ENCODE measurements at places on chromosomes 5 and 9.

DNA sequence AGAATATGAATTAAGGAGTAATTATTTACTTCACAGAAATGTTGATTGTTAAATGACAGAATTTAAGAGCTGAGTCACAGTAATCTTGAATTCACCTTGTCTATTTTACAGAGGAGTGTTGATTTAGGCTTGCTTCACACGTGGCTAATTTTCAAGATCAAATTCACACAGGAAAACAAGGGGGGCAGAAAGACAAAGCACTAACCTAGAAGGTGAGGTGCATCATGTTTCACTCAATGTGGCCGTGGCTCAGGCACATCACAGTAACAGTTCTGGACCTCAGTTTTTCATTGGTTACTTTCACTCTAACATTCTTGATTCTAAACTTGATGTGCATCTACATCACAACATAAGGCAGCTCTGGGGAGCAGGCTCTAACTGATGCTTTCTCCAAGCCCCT, 69.6 kb upstream of the GNAQ start:
- no peak for DNase-seq

DNA sequence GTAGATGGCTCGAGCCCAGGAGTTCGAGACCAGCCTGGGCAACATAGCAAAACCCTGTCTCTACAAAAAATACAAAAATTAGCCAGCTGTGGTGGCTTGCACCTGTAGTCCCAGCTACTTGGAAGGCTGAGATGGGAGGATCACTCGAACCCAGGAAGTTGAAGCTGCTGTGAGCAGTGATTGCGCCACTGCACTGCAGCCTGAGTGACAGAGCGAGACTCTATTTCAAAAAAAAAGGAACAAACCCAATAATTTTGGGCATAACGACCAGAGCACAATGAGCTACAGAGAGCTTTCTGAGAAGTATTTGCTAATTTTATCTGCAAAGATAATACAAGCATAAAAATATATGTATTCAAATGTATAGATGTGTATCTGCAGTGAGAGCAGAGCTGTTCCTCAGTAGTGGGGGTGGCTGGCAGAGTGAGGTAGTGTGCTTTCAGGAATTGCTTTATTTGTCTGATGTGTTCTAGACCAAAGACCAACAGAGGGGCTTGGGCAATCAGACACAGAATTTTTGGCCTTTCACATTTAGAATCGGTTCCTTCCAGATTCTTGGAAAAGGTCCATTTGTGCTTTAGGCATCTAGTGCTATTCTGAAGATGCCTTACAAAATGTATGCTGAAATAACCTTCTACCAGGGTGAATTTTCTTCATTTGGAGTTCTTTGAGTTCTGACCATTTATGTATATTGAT, 5.2 kb downstream of the DOCK8 start:
- DNase-seq = no peak

DNA sequence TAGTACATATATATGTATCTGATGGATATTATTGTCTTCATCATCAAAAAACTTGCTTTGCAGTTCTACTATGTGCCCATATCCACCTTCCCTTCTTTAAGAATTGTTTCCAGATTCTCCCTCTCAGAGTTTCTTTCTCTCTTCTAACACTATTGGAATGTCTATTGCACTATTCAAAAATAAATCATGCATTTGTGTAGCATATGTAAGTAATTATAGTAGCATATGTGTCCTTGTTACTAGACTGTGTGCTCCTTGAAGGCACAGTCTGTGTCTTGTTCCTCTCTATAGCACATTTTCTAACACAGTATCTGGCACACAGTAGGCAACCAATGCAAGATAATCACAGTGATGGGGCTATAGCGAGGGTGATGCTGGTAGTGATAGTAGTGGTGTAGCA, 43.4 kb upstream of the TRIM32 start:
- peak; percentile 58 for DNase-seq

GRCh38 chr9:129509533-129509928, 111.4 kb downstream of the C9orf50 start:
- DNase-seq = no peak

GRCh38 chr5:102040326-102040725, 255.8 kb downstream of the SLCO4C1 start:
- no peak for DNase-seq

DNA sequence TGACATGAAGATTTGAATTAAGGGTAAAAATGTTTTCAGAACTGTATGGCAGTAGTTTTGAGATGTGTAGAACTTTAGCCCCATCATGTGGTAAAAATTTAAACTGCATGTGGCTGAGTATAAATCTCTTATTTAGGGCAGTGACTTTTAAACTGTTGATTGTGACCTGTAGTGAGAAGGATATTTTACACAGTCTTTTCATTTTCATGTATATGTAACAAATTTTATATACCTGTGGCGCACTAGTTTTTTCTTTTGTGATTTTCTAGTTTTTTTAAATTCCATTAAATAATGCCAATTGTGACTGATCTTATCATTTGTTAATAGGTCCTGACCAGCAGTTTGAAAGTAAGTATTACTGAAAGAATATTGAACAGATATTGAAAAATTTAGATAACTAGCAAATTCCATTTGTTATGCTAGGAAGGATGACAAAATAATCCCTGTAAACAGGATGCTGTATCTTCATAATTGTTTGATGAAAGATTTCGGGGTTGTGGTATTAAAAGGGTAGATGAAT, 47.2 kb downstream of the GPBP1 start:
- peak; percentile 14 for DNase-seq

DNA sequence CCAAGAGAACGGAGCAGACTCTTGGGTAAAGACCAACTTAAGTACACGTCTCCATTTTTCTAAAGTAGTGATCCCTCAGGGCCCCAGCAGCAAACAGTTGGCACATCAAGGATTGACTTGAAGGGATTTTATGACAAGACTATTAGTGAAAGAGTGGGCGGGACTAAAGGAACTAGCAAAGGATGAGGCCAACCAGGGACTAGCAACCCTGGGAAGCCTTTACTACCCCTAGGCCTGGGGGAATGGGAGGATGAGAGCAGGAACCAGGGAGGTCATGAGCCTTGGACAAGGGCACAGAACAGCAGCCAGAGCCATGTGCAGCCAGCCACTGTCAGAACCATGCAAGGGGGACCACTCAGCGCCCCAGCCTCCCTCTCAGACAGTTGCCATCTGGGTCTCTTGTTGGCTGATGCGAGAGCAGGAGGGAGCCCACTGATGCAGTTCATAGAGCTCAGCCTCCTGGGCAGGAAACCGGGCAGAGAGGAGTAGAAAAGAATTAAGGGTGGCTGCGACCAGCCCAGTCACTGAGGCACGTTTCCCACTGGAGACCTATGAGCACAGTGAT, 28.1 kb downstream of the TGFBI start:
- DNase-seq = no peak

DNA sequence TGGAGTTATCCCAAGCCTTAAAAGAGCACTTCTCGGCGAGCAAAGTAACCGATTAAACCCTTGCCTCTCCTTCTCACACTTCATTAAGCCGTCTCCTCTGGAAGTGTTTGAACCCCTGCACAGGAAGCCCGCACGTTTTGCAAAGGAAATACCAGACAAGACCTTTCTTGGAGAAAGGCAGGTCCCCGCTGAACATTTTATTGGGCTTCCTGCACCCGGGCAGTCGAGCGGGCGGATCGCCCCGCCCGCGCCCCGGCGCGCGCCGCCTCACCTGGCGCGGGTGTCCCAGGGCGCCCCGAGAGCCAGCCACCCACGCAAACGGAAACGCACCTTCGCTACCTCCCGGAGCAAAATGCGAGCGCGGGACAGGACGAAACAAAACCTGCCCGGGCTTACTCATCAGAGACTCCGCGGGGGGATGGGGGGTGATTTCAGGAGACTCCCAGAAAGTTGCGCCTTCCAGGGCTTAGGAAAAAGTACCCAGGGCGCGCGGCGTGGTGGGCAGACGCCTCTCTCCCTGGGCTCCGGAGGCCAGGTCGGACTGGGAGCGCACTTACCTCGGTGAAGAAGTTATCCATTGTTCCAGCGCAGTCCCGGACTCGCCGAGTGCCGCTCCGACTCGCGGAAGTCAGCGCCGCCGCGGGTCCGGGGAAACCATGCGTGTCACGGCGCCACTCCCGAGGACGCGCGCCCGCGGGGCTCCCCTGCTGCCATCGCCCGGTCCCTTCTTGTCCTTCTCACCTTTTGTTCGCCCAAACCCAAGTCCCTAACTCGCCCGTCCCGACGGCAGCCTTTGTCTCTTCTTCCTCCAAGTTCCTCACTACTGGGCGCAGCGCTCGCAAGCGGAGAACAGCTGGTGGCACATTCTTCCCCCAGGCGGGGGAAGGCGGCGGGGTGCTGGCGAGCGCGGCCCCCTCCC, 598 bp downstream of the MYO10 start:
- DNase-seq = no peak

Data from GM04503 (cell line).